ENCODE measurements at places on chromosomes 5 and 9. TPM values are rescaled to one million over a fixed set of nuclear protein-coding genes. Genes with fewer than 3 reads are reported as not detected.

NDST1 gene
- total RNA-seq = 0.63 TPM

DNA sequence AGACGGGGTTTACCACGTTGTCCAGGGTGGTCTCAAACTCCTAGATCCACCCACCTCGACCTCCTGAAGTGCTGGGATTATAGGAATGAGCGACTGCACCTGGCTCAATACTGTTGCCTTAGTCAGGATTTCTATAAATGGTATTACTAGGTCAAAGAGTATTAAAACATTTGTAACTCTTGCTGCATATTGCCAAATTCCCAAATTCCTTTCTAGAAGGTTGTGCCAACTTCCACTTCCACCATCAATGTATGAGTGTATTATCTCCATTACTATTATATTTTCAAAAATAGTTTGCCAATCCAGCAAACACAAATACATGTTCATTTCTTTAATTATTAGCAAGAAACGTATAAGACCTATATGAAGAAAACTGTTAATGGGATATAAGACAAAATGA lies 10.6 kb downstream of the PTGR1 start:
- DNase-seq = no peak

DNA sequence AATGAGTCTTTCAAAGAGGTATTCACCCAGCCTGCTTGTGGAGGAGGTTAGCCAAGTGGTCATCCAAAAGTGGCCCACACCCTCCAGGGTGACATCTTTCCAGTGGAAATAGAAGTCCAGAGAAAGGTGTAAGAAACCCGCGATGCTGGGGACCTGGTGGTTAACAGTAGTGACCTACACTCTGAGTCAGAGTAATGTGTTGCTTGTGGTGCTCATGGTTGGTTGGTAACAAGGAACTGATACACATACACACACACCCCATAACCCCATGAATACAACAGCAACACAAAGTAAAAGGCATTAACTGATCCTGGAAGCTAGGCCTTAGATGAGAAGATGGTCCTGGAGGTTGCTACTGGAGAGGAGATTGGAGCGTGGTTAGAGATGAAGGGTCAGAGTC lies 26.9 kb downstream of the MRPS30 start:
- DNase-seq = no peak

GRCh38 chr9:131889437-131890251 lies 149.8 kb upstream of the RAPGEF1 start:
- no peak for DNase-seq

DNA sequence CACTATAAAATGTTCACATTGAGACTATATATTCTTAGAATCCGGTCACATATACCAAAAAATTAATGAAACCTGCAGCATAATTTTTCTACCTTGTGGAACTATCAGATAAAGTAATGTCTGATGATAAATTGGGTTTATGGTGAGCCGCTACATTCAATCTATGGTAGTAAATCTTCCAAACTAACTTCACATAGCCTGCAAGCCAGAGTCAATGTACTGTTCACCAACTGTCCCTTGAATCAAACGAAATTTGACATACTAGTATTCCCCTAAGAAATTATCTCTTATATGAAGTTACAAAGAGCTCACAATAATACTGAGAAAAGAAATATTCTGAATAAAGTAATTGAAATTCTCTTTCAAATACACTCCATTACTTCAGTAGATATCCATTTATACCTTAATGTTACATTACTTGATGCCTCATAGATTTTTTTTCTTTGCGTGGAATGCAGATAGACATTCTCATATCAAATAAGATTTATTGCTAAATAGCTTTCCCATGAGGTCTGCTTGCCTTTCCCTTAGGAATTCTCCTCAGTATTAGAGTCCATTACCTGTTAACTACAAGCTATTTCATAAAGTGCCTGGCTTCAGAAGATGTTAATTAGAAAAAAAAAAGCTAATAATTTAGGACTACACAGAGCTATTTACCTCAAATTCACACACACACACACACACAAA lies 169.5 kb downstream of the PTPRD start:
- no peak for DNase-seq

DNA sequence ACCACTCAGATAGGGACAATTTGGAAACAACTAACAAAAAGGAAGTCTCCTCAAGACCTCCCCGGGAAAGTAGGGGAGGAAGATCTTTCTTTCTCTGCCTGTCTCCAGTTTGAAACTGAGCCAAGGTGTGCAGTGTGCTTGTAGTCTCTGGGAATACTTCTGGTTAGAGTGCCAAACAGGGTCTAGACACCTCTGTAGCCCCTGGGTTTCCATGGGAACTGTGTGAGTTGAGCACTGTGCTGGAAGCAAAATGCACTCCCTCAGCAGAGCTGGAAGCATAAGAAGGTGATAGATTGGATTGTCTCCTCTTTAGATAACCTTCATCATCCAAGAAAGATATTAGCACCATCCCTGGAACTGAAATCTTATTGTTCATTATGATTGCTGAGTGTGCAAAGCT lies 129.2 kb upstream of the TNPO1 start:
- no peak for DNase-seq

DNA sequence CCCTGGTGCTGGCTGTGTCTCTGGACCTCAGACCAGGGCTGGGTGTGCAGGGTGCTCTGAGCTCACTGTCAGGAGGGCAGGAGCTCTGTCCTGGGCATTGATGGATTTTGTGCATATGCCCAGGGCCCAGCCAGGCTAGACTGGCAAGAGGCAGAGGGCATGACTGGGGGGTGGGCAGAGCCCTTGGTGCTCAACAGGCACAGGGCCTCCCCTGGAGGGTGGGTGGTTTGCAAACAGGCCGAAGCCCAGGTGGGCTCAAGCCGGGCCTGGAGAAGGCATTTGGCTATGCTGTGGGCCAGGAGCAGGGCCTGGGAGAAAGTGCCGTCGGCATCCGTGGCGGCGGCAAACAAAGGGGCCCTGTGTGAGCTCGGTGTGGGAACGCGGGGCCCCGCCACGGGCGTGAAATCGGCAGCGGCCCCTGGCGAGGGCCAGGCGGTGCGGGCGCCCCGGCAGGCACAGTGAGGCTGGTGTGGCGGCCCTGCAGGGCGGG lies 1.9 kb upstream of the NRARP start:
- DNase-seq = no peak

PCDHA13 gene
- total RNA-seq = not detected

GRCh38 chr9:89801341-89801740 lies 196.5 kb downstream of the GADD45G start:
- no peak for DNase-seq

TNC gene
- total RNA-seq = not detected

GPR21 gene
- 0.63 TPM for total RNA-seq

SLC6A7 gene
- total RNA-seq = not detected

- DNase-seq = no peak
Measured at GRCh38 chr9:16215353-16215680, 655.2 kb downstream of the BNC2 start.

MEF2C gene
- total RNA-seq = 0.53 TPM

DNA sequence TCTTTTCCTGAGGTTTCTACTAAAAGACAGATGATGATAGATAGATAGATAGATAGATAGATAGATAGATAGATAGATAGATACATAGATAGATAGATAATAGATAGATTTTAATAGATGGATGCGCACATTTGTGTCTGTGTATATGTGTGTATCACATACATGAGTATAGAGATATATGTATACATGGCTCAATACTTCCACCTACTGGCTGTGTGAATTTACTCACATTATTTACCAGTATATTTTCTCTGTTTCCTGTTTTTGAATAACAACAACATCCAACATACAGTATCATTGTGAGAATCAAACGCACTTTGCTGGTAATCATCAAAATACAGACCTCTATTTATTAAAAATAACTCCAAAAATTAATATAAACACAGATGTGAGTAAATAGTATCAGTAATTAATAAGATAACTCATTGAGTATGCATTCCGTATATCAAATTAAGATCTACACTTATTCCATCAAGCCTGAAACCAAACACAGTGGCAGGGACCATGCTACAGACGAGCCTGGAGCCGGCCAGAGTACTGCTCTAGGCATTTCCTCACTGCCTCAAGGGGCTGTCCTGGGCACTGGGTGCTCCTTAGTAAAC lies 338.0 kb downstream of the SEMA5A start:
- DNase-seq = no peak

OGN gene
- total RNA-seq = not detected

DNA sequence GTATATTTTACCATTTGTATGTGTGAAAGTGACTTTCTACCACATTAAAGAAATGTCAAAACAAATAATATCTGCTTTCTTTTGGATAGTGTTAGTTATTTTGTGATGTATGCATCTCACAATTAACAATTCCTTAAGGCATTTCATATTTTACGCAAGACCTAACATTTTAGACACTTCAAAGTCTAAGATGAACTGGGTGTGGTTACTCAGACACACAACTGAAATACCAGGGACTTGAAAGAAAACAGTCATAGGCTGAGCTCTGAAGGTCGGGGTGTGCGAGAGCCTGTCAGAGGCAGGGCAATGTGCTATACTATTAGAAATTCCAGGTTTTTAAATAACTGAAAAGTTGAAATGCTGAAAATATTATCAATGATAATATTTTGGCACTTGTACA lies 44.5 kb upstream of the ZNF622 start:
- no peak for DNase-seq

RGS14 gene
- 117 TPM for total RNA-seq

DNA sequence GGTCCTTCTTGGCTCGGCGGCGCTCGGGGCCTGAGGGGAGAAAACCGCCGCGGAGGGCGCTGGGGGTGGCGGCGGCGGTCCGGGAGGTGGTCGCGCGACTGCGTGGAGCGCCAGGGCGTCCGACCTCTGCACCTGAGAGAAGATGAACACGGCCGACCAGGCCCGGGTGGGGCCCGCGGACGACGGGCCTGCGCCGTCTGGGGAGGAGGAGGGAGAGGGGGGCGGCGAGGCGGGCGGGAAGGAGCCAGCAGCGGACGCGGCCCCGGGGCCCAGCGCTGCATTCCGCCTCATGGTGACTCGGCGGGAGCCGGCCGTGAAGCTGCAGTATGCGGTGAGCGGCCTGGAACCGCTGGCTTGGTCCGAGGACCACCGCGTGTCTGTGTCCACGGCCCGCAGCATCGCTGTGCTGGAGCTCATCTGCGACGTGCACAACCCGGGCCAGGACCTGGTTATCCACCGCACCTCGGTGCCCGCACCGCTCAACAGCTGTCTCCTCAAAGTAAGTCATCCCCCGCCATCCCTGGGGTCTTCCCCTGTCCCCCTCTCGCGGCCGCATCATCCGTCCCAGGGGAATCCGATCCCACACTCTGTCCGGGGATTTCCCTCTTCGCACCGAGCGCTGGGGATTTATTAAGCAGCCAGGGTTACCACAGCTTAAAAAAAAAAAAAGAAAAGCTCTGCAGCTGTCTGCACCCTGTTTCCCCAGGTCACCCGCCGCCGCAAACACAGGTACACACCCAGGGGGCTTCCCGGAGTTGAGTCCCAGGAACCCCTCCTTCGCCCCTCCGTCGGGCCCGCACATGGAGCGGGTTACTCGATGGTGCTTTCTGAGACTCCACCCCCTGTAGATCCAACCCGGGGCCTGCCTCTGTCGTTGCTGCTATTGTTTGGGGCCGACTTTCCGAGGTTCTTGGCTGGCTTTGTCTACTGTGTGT lies at the start of gene GTF3C4:
TSS of gene GTF3C4 (plus strand) at position 8 of the 935 bp plus-strand sequence. CDS start at position 143, 135 bp downstream.
- DNase-seq = peak; percentile 51

DNA sequence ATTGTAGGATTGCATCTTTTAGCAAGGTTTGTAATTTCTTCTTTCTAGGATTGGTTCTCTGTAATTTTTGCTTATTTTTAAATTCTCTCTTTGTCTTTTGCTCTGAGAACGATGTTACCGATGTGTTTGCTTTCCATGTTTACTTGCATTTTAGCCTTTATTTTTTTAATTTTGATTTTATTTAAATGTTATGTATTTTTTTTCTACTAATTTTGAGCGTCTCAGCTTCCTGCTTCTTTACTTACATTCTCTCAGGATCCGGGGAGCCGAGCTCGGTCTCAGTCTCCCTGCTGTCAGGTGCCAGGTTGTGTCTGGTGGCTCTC lies 20.9 kb downstream of the ANXA2R start:
- no peak for DNase-seq

DNA sequence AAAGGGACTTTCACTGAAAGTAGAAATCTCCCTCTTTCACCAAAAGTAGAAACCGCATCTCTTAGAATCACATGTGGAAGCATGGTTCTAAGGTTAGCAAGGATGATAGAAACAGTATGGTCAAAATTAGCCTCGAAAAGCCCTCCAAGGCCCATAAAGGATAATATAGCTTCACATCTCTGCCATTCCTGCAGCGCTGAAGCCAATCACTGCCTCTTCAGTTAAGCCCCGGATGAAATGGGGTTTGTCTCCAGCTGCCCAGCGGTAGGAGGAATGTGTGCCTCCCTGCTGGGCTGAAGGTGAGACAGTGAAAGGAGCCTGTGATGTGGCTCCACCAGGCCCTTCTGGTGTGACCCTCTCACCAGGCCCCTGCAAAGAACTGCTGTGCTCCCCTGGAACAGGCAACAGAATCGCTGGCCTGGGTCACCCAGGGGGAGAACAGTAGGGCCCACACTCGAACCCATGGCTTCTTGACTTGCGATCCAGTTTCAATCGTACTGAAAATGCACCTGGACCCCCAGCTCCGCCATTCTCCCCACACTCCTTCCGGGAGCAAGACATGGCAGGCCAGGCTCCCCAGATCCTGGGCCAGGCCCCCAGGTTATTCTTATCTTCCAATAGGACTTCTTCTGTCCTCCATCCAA lies 47.2 kb downstream of the CAMK2A start:
- DNase-seq = no peak

SPACA9 gene
- total RNA-seq = 7.7 TPM

GDA gene
- not detected for total RNA-seq

PTPRD gene
- not detected for total RNA-seq

GRCh38 chr5:14767735-14768507 lies 103.4 kb downstream of the OTULIN start:
- no peak for DNase-seq

DNA sequence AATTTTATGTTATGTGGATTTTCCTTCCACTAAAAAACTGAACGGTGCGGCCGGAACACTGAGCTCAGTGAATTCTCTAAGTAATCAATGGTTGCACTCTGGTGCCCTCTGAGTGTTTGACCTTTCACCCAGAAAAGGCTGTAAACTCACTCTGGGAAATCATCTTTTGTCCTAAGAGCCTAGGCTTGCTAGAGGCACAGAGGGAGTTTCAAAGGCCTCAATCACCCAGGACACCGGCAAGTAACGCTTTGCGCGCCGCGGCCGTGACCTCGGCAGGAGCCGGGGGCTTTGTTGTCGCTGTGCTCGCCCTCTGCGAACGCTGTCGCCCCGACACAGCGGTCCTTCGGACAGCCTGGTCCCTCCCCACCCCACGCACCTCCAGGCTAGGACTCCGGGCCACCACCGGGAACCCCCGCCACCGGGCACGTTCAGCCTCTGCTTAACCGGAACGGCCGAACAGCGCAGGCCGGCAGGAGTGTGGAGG lies 703 bp downstream of the ISCA1 start:
- no peak for DNase-seq

DNA sequence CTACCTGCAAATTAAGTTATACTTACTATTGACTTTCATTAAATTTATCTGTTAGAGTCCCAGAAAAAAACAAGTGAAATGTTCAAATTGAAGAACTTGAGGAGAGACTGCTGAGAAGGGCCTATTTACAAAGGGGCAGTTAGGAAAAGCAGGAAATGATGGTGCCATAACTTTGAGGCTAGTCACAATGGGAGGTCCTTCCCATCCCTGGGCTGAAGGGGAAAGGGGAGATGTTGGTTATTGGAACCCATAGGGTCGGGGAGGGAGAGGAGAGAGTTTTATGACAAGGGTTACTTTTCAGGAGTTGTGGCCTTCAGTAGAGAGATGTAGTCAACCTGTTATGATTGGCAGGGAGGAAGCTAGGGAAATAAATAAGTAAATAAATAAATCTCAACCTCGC lies 169.1 kb downstream of the DMRT2 start:
- no peak for DNase-seq

UBE2QL1 gene
- total RNA-seq = not detected

GRCh38 chr5:58946230-58946629 lies 363.4 kb downstream of the RAB3C start:
- DNase-seq = no peak
